ENCODE measurements at places on chromosomes 2 and 18.

- DNase-seq = no peak
Measured at GRCh38 chr2:117762454-117762853, 52.0 kb upstream of the DDX18 start.

- no peak for DNase-seq
Measured at GRCh38 chr2:238107525-238108422, 7.6 kb downstream of the ESPNL start.

DNA sequence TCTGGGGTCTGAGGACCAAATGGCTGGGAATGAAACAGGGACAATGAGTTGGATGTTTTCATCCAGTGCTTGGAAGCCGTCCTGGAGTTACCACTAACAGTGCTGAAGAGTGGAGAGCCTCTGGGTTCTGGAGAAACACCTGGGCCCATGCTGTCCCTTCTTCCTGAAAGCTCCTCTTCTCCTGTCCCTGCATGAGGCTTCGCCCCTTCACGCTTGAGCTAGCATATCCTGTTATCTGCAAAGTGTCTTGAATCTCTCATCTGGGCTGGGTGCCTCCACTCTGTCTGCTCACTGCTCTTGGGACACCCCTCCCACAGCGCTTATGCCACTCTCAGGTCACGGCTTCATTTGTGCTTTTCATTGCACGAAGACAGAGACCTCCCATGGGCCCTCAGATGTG lies 154.5 kb downstream of the MYCN start:
- DNase-seq = no peak

- DNase-seq = no peak
Measured at GRCh38 chr2:45968946-45969584, 317.6 kb downstream of the PRKCE start.

DNA sequence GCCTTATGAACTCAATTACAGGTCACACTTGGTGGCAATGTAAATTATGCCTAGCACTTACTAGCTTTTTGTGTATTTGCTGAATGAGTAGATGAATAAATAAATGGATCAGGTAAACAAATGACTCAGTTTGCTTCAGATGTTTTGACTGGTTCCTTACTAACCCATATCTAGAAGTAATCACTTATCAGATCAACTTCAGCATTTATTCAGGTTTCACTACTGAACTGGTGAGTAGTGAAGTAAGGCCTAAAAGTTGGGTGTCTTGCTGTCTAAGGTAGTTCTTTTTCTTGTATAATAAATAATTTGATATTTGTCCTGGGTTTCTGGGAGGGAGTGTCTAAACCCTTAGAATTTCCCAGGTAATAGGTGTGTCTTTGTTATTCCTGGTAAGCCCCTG lies 205.0 kb downstream of the UXS1 start:
- DNase-seq = no peak

- DNase-seq = no peak
Measured at GRCh38 chr2:165239230-165239629, at the start of gene SCN2A. TSS of gene SCN2A (plus strand) at chr2:165239414. CDS start at chr2:165295824, 56,410 bp downstream.

GRCh38 chr2:25228848-25229278 lies 60.5 kb upstream of the POMC start:
- no peak for DNase-seq

DNA sequence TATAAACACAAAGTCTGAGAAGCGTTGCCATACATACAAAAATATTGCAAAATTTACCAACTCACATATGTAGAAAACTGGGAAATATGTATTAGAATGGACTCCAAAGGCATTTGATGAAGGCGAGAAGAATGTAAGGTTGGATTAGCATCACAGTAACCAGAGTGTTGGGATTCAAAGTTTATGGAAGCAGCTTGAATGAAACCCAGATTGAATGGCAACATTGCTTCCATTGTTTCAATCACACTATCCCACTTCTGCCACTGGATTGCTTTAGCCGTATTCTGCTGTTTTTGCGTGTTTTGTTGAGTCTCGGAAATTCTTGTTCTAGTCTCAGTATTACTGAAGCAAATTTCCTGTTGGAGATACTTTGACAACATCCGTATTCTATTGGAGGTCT lies 609.0 kb upstream of the LRATD1 start:
- no peak for DNase-seq

DNA sequence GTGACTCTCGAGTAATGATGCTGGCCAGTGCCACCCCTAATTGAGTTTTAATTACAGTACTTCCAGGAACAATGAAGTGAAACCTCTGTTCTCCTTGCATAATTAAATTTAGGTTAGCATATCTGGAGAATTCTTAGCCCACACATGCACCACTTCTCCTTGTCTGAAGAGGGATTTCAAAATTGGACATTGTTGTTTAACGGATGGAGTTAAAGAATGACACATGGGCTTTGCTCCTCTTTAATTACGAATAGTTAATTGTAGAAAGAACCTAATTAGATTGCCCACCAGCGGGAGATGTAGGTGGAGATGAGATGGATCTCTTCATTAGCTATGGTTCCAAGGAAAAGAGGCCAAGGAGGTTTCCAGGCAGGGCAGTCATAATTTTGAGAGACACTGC lies 33.1 kb upstream of the EN1 start:
- no peak for DNase-seq

DNA sequence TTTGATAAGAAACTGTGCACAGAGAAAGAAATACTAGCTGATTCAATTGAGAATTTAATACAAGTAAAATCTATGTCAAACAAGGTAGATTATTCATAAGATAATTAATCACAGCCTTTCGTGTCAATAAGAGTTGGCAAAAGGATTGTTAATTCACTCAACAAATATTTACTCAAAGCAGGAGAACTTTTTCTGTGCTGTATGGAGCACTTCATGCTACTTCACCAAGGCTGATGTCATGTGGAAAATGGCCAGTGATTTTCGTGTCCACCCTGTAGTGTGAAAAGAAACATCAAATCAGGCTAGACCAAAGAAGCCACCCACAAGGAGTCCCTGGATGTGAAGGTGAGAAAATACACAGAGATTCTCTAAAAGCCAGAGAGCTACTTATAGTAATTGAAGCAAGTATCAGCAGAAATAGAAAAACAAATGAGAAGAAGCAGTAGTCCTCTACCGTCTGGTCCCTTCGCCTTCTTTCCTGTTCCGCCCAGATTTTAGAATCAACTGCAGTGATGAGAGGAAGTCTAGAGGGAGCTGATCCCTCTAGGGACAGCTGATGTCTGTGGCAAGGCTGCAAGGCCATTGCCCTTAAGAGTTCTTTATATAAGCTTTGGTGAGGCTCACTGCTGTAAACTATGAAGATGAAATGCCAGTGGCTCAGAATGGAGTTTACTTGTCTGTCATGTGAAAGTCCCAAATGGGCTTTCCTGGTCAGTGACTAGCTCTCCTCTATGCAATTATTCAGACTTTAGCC lies 201.3 kb upstream of the APCDD1 start:
- no peak for DNase-seq

DNA sequence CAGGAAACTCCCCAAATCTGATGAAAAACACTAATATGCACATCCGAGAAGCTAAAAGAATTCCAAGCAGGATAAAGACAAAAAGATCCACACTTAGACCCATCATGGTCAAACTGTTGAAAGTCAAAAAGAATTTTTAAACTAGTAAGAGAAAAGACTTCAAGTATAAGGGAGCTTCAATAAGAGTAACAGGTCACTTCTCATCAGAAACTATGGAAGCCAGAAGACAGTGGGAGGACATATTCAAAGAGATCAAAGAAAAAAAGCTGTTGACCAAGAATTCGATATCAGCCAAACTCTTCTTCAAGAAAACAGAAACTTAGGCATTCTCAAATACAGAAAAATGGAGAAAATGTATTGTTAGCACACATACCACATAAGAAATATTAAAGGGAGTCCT lies 50.4 kb downstream of the ZC3H8 start:
- no peak for DNase-seq

- DNase-seq = no peak
Measured at GRCh38 chr18:24725644-24726415, 265.4 kb downstream of the HRH4 start.

- no peak for DNase-seq
Measured at GRCh38 chr2:188596054-188596453, 304.4 kb downstream of the GULP1 start.

GRCh38 chr2:237205561-237205971 lies 119.9 kb downstream of the COPS8 start:
- DNase-seq = no peak

DNA sequence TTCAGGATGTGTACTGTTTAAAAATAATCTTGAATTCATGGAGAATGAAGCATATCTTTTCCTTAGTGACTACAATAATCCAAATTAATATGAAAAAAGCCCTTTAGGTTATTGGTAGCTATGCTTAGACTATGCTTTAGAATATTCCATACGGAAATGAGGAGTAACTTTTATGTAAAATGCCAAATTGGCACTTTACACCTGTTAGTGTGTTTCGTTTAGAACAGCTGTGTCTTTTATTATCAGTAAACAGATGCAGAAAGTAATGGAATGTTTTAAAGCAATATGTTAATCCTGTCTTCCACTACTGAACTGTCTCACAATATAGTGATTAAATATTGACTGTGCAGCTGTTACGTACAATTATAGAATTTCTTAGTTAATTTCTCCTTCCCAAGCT lies 129.6 kb downstream of the PMS1 start:
- DNase-seq = no peak

DNA sequence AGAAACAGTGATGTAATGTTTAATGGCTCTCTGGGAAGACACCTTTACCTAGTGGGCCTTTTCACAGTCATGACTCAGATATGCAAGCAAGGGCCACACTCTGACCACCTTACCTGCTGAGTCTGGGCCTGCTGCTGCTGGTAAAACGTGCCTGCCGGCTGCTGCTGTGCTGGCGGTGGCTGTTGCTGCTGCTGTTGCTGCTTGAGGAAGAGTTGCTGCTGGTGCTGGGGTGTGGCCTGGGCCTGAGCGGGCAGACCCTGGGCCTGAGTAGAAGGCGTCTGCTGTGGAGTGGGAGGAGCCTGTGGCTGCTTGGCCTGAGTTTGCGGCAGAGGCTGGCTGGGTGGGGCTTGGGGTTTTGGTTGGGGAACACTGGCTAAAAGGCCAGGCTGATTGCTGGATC lies 81.6 kb upstream of the NFU1 start:
- no peak for DNase-seq

DNA sequence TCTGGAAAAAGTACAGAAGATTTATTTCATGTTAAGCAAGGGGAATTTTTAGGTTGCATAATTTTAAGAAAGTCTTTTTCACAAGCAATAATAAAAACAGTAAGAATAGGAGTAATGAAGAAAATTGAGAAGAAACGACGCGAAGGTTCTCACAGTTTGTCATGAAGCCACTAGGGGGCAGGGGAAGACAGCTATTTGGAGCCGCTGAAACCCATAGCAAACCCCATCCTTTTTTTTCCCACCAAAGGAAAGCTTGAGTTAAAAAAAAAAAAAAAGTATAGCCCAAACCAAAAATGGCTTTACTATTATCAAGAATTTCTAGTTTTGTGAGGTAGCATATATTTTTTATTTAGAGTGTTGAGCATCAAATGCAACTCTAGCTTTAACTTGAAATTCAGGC lies 300.9 kb downstream of the PHLPP1 start:
- DNase-seq = peak; percentile 15

- DNase-seq = no peak
Measured at GRCh38 chr2:68365087-68365486, at the start of gene PLEK. TSS of gene PLEK (plus strand) at chr2:68365282. CDS start at chr2:68365352, 70 bp downstream.

- no peak for DNase-seq
Measured at GRCh38 chr2:127053731-127054603, 53.0 kb downstream of the BIN1 start.

DNA sequence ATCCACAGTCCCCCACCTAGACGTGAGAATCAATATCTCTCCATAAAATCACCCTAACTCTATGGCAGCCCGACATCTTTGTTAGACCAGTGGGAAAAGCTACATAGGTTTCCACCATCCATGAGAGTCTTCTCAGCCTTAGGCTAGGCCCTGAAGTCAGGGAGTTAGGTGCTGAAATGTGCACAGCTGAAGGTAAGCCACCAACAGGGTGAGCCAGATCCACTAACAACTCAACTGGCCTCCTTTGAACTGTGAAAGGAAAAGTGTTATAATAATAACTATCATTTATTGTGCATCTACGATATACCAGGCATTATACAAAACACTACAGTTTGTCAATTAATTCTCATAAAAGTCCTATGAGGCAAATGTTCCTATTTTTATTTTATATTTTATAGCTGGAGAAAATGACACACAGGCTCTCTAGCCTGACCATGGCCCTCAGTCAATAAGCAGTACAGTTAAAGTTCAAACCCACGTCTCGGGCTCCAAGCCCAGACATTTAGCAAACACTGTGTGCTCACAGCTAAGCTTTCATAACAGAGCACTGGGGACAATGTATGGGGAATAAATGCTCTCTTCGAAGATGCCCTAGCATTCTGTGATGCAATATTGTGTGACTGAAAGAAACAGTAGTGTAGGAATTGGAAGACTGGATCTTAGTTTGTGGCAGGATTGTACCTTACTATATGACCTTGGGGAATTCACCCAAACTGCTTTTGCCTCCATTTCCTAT lies 11.2 kb upstream of the CYP27C1 start:
- no peak for DNase-seq

- no peak for DNase-seq
Measured at GRCh38 chr2:68745006-68745405, 10.4 kb downstream of the ARHGAP25 start.

GRCh38 chr2:96656540-96656939 lies 14.0 kb downstream of the FER1L5 start:
- no peak for DNase-seq

DNA sequence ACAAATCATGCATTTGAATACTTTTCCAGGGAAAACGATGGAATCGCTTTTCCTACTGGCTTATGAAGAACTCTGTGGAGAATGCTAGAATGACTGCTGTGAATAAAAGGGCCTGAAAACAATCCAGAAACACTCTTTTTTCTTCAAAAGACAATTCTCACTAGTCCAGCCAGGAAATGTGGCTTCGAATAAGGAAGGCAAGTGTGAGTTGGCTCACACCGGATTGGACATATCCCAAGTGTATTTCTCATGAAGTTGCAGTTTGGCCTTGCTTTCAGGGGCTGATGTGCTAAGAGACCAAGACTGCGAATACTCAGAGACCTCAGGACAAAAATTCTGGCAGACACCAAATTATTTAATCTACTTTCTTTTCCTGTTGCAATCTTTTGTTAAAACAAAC lies 54.1 kb downstream of the FIGN start:
- no peak for DNase-seq

DNA sequence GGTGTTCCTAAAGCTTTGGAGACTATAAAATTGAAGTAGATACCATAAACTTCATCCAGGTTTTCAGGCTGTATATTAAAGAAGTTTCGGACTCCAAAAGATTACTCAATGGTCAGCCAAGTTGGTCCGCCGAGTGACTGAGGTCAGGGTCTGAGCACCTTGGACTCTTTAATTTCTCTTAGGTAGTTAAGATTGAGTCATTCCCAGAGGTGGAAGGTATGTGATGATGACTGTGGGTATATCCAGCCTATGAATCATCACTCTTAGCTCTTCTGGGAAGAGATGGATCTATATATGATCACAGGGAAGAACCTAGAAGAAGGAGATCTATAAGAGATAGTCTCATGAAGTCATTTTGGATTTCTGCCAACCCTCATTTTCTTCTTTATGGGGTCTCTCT lies 3.3 kb downstream of the ITGA6 start:
- DNase-seq = no peak

DNA sequence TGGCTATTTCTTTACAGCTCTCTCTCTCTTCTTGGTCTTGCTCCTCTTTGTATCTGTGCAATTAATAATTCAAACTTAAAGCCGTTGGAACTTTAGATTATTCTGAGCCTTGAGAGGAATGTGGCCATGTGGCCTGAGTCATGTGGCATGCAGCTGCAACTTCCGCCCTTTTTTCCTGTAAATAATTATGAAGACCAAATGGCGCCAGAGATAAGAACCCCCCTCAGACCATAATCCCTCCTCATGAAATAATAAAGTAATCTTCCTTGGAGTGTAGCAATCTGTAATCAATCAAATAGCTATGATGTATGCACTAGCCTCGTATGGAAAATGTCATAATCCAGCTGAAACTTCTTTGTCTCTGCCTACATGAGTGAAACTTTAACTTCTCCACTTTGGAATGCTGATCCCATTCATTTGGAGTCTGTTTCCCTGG lies 13.5 kb upstream of the TWSG1 start:
- no peak for DNase-seq
